Epithelial cell of prostate (primary cell): ENCODE measurements at places on chromosomes 2 and 18.
A peak's percentile ranks its signal among the peaks of the same experiment; 100 is the strongest.

DNA sequence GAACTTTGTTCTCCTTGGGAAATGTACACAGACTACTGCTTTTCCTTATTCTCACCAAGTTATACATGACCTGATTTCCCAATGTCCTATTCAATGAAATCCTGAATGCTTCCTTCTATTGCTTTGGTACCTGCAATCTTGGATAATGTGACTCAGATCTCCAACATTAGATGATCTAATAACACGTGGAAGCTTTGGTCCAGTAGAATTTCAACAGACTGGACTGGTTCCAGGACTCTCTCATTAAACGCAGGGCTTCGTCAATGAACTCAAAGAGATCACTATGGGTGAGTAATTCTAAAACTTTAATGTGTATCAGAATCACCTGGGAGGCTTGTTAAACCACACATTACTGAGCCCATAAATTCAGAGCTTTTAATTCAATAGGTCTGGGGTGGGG, 413.6 kb upstream of the KCNH7 start:
- peak; percentile 51 for DNase-seq

DNA sequence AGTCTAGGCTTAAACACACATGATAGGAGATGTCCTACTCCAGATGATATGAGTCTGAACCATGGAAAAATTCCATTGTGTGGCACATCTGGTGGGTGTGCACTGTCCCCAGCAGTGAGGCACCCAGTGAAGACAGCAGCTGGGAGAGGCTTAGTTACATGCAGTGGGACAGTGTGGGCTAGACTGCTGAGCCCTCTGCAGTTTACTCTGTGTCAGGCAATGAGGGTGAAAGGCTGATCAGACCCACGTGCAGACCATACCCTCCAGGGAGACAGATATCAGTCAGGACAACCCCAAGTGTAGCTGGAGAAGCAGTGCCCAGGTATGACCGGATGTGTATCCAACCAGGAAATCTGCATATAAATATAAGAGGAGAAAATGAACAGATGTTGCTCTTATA, 13.4 kb downstream of the IL37 start:
- no peak for DNase-seq

DNA sequence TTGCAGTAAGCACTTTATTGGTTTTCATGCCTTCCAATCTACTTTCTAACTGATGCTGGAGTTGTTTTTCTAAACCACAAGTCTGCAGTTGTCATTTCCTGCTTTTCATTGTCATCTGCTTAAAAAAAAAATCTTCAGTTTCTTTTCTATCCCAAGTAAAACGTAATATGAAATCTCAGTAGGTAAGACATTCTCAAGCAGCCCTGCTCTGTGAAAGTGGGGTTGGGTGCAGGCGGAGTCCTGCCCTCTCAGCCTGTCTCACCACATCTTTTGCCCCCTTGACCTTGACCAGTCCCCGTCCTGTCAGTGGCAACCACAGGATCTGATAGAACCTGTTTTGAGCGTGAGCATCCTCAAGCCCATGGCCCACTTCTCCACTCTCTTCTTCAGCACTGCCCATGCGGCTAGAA, 80.0 kb upstream of the CPO start:
- DNase-seq, result no peak

- no peak for DNase-seq
Measured at GRCh38 chr2:7573166-7573825, 656.1 kb downstream of the RNF144A start.

GRCh38 chr2:217047631-217048030, 187.8 kb upstream of the TNP1 start:
- no peak for DNase-seq

GRCh38 chr2:227115761-227116160, 48.2 kb downstream of the COL4A4 start:
- no peak for DNase-seq

DNA sequence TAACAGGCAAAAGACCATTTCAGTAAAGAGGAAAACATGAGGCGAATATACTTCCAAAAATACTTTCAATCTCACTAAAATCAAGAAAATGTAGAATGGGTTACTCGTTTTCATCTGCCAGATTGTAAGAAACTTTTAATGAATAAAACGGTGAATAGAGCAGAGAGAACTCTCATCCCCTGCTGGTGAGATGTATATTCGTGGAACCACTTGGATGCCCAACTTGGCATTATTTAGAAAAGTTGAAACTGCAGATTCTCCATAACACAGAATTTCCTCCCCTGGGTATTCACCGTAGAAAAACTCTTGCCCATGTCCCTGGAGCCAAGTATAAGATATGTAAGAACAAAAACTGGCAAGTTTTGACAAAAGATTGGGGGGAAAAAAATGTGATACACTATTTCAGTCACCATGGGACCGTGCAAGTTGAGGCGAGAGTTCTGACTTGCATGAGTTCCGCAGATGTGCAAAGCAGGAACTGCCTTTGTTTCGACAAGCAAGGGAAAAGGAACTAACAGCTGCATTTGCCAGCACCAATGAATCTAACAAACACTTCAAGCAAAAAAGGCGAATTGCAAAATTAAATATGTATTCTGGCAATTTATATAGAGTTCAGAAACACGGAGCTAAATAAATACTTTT, 14.8 kb downstream of the TIMM21 start:
- DNase-seq, result peak; percentile 27

DNA sequence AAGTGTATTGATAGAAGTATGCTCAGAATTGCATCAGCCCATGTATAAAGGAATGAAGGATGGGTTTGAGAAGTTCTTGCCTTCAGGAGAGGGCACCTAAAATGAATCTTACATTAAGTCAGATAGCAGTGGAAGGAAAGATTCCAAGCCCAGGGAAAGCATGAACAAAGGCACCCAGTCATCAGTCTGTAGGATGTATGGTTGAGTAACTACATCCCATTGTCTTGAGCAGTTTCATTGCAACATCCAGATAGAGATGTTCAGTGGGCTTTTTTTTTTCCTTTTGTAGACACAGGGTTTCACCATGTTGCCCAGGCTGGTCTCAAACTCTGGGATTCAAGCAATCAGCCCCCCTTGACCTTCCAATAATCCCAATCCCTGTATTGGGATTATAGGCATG, 80.7 kb downstream of the ARHGAP28 start:
- no peak for DNase-seq

- DNase-seq, result no peak
Measured at GRCh38 chr2:72990695-72991438, 73.5 kb downstream of the EMX1 start.

- no peak for DNase-seq
Measured at GRCh38 chr2:62814123-62814522, 108.6 kb downstream of the EHBP1 start.

- no peak for DNase-seq
Measured at GRCh38 chr18:57436965-57437333, 1.8 kb downstream of the ONECUT2 start.

- no peak for DNase-seq
Measured at GRCh38 chr2:159879051-159879604, 81.1 kb upstream of the CD302 start.

DNA sequence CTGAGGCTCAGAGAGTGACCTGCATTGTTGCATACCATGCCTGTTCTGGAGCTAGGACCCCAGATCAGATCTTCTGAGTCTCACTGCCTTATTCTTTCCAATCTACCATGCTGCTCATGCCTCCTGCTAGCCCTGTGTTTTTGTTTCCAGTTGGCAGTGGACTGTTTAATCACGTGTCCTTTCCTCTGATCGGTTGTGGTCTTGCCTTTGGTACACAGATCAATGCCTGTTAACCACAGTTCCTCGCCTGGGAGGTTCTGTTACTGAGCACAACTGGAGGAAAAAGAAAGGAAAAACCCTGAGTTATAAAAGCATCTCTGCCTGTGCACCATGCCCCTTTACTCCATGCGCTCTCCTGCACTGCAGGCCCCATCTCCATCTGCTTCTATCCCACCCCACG, 329.1 kb downstream of the SETBP1 start:
- DNase-seq, result no peak

- DNase-seq, result no peak
Measured at GRCh38 chr2:171407030-171407675, 26.6 kb downstream of the METTL8 start.

- DNase-seq, result no peak
Measured at GRCh38 chr2:128695646-128696220, 377.1 kb upstream of the HS6ST1 start.

DNA sequence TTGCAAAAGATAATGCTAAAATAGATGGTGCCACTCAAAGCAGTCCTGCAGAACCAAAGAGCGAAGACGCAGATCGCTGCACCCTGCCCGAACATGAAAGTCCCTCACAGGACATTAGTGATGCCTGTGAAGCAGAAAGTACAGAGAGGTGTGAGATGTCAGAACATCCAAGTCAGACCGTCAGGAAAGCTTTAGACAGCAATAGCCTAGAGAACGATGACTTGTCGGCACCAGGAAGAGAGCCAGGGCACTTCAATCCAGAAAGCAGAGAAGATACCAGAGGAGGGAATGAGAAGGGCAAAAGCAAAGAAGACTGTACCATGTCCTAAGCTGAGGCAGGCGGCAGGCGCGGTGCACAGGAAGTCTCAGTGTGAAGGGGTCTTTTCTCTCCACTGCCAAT, 34.8 kb upstream of the RBM44 start:
- no peak for DNase-seq

- peak; percentile 100 for DNase-seq
Measured at GRCh38 chr18:63476668-63477067, at the start of gene SERPINB5. Gene SERPINB5, plus strand, starts transcription at chr18:63476958. Its CDS starts 7,471 bp downstream, at chr18:63484429.
